ENCODE measurements at places on chromosomes 4 and X. TPM values are rescaled to one million over a fixed set of nuclear protein-coding genes. Genes with fewer than 3 reads are reported as not detected.

- DNase-seq: no peak
These were observed 51.7 kb downstream of the METTL14 start for GRCh38 chr4:118736900-118737299.

GRCh38 chrX:69077895-69078455 lies 87.3 kb downstream of the PJA1 start:
- no peak for DNase-seq

- no peak for DNase-seq
These were observed 212.9 kb downstream of the NSUN7 start for GRCh38 chr4:40962551-40963180.

The LINC00632 gene
- 9.7 TPM for total RNA-seq

The IBSP gene
- total RNA-seq: not detected

The FMR1NB gene
- 70.7 TPM for total RNA-seq

The NAP1L3 gene
- total RNA-seq: 37.2 TPM
